CD14-positive monocyte (primary cell): ENCODE measurements at places on chromosomes 12 and 14.

GRCh38 chr12:71938728-71939385 is at the start of gene TPH2:
Gene TPH2 (plus strand): TSS chr12:71938845. CDS start chr12:71938987, 142 bp downstream.
- DNase-seq, result peak; percentile 27

DNA sequence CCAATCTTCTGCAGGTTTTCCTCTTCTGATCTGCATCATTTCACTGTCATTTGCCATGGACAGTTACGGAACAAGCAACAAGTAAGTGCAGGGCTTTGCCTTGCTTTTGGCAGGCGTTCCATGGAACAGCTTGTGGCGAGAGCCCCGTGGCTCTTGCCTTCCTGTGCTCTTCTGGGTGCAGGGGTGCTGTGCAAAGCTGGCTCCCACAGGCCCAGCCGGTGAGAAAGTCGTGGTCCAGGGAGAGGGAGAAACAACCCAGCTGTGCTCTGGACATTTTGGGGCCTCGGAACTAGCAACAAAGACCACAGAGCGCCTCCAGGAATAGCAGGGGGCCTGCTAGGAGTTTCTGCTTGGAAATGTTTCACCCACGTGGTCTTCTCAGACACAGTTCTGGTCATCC is 164.7 kb downstream of the ADGRD1 start:
- DNase-seq, result no peak

- peak; percentile 42 for DNase-seq
These were observed 15.1 kb downstream of the RNF41 start for GRCh38 chr12:56206452-56207166.

GRCh38 chr14:59187802-59188460 is 536 bp upstream of the DAAM1 start:
- no peak for DNase-seq

DNA sequence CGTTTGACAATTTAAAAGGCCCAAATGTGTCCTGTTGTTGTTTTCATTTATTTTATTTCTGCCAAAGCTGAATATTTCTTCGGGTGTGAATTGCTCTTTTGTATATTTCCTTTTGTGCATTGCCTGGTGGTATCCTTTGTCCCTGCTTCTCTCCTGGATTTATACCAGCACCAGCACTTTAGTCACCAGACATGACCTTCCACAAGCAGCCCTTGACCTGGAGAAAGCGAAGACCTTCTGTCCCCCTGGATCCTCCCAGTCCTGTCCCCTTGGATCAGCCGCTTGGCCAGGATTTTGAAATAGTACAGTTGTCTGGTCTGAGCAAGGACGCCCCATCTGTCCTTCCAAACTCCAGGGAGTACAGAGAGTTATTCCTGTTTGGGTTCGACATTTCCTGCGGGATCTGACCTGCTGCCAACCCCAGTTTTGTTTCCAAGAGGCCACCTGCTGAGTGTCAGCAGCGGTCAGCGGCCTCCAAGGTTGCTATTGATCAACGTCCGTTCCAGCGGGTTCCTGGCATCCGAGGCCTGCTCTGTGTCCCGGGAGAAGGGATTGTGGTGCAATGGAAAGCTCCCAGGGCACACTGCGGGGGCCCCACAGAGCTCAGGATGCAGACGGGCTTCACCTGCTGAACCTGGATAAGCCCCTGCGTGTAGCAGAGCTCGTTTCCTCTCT is 45.1 kb upstream of the CHGA start:
- DNase-seq, result no peak

- DNase-seq, result no peak
These were observed 102.1 kb upstream of the GZMB start for GRCh38 chr14:24735984-24736630.

DNA sequence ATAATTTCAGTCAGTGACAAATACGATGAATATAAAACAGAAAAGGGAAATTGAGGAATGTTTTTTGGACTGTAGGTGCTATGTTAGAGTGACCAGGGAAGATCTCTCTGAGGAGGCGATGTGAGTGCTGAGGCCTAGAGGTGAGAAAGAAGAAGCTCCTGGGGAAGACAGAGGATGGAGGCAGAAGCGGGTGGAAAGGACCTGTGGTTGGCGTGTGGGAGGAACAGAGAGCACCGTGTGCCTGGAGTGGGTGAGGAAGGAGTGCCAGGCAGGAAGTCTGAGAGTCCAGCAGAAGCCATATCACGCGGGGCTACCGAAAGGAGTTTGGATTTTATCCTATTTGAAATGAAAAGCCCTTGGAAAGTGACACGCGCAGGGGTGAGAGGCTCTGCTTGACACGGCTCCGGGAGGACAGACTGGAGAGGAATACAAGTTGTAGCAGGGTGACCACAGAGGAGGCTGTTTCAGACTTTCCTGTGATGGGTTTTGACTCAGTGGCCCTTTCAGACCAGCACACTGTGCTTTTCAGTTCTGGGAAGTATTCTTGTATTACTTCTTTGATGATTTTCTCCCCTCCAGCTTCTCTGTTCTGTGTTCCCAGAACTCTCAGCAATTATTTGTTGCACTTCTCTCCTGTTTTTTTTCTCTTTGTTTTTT is 96.9 kb downstream of the VRK1 start:
- no peak for DNase-seq

DNA sequence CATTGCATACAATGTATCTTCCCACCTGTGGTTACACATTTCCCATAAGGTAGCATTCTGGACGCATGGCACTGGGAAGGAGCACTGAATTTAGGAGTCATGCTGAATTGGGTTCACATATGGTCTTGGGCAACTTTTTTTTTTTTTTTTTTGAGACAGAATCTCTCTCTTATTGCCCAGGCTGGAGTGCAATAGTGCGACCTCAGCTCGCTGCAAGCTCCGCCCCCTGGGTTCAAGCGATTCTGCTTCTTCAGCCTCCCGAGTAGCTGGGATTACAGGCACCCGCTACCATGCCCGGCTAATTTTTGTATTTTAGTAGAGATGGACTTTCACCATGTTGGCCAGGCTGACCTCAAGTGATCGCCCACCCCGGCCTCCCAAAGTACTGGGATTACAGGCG is 13.3 kb downstream of the DIP2B start:
- DNase-seq, result no peak

DNA sequence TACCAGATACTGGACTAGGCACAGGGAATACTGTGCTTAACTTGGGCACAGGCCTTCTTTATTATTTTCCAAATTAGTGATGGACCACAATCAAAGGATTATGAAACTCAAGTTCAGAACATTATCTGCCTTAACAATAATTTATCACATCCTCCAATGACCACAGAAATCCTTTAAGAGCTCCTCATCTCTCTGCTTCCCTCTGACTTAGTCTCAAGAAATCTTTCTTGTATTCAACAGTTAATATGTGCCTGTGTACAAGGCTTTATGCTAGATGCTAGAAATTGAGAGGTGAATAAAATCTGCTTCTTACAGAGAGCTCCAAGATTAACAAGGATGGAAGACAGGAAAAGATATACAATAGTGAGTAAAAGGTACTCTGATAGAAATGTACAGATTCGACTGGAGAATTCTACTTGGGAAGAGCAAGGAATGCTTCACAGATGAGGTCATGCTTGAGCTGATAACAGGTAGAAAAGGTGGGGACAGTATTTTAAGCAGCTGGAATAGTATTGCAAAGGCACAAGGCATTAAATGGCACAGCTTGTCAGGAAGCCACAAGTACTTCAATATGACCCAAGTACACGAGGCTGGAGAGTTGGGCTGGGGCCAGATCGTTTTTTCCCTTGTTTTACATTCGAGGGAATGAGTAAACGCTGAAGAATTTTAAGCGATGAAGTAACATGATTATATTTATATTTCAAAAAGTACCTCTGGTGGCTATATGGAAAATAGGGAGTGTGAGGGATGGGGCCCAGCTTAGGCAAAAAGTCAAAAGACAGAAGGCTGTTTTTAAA is 55.1 kb upstream of the ARID2 start:
- DNase-seq, result no peak

DNA sequence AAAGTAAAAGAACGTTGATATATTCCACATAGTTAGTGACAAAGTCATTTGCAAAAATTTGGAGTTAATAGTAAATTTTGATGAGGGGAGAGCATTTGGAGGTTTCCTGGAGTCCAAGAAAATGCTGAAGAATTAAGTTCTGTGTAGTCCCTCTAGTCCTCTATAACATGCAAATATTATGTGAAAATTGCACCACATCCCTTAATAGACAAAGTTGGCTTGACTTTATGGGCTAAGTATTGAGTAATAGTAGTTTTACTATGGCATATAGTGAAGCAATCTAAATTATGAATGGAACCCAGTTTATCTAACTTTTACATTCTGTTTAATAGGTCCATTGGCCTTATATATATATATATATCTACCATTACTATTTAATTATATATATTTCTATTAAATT is 66.4 kb upstream of the DCN start:
- no peak for DNase-seq

DNA sequence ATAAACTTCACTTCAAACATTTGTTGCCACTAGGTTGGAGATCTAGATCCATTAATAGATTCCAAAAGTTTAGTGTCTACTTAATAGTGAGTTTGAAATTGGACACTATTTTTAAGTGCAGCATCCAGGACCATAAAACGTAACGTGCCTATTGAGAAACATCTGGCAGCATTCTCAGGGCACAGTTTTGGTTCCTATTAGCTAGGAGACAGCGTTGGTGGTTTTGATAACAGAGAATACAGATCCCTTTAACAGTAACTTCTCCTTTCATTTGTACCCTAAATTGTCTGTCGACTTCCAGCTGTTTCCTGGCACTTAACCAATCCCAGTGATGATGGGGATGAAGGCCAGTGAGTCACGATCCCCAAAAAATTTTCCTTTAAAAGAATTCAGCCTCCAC is 25.8 kb downstream of the KCNK10 start:
- peak; percentile 27 for DNase-seq

DNA sequence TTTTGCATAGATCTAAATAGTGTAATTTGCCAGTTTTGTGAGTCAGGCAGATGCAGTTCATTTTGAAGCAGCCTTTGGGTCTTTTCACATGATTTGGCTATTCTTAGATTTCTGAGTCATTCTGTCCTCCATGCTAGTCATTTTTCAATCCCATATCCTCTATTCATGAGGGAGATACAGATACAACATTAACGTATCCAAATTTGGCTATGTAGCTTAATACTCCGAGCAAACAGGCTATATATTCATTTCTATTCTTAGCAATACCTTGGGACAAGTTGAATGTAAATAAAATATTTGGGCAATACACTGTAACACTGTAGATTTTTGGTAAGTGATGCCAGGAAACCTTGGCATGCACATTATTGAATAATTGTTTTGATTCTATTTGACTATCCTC is 270.7 kb upstream of the PDE3A start:
- no peak for DNase-seq

GRCh38 chr12:31118347-31119191 is 44.9 kb downstream of the DDX11 start:
- no peak for DNase-seq

- DNase-seq, result no peak
These were observed 1080.7 kb downstream of the LRFN5 start for GRCh38 chr14:42687421-42687820.

DNA sequence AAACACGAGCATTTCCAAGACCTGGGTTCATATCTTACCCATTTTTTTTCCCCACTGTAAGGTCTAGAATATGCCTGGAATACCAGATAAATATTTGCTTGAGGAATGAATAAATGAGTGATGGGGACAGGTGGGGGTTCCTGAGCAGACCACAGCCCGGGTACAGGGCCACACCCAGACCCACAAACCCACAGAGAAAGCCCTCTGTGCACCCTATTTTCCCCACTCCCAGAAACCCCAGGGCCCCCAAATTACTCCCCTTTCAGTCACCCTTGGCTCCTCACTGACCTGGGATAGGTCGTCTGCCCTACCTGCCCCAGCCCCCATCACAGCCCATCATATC is 66.5 kb upstream of the DDX11 start:
- DNase-seq, result no peak

DNA sequence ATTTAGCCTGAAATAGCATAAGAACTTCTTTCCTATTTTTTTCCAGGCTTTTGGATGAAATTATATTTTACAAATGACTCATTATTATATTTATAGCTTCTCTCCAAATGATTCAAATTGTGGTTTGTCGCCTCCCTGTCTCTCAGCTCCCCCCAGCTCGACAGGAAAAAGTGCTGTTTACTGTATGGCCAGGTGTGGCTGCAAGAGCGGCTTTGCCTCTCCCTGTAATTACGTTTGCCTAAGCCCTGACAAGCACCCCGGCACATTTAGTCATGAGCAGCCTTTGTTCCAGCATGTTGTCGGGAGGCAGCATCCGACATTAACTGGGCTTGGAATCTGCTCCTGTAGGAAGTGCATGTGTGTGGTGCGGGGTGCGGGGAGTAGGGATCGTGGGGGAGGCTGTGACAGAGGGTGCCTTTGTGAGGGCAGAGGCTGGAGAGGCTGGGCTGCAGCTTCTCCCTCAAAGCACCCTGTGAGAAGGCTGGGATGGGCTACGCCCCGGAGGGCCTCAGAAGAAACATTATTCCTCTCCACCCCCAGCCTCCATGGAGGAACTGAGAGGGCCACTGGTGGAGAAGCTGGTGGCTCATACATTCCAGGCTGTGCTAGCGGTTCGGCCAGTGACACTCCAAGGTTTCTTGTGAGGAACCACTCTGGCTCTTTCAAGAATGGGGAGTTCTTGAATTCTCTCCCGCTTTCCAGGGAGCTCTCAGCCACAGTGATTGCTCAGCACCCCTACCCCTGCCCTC is 42.1 kb upstream of the CTDSP2 start:
- no peak for DNase-seq

GRCh38 chr14:80216818-80217217 is 5.5 kb upstream of the DIO2 start:
- DNase-seq, result no peak

GRCh38 chr14:37422748-37423147 is 172.3 kb downstream of the FOXA1 start:
- no peak for DNase-seq

GRCh38 chr14:103296987-103297386 is 37.0 kb upstream of the EIF5 start:
- DNase-seq, result no peak

DNA sequence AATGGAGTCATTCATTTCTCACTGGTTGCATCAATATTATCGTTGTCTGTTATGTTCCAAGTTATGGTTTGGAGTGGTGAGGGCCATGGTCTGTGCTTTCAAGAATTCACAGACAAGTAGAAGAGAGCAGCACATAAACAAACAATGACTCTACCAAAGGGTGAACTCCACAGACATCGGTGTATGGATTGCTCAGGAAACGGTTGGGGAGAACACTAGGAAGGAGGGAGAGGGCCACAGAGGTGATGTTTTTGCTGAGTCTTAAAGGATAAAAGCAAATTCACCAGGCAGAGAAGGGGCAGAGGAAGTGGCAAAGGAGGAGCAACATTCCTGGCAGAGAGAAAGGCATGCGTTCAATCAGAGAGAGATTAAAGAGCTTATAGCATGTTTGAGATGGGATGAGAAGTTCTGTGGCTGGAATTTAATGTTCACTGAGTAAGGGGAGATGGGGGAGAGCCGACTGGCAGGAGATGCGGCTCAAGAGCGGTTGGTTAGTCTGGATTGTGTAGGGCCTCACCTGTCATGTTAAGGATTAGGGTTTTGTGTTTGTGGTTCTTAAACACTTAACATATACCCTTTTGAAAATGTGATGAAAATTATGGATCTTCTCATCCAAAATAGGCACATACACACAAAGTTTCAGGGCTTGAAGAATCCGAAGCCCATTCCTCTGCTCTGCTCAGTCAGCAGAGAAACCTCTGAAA is 42.3 kb upstream of the FRMD6 start:
- no peak for DNase-seq

- no peak for DNase-seq
These were observed 159.7 kb upstream of the PWP1 start for GRCh38 chr12:107525719-107526554.
